ENCODE measurements at places on chromosomes 3 and 15.

DNA sequence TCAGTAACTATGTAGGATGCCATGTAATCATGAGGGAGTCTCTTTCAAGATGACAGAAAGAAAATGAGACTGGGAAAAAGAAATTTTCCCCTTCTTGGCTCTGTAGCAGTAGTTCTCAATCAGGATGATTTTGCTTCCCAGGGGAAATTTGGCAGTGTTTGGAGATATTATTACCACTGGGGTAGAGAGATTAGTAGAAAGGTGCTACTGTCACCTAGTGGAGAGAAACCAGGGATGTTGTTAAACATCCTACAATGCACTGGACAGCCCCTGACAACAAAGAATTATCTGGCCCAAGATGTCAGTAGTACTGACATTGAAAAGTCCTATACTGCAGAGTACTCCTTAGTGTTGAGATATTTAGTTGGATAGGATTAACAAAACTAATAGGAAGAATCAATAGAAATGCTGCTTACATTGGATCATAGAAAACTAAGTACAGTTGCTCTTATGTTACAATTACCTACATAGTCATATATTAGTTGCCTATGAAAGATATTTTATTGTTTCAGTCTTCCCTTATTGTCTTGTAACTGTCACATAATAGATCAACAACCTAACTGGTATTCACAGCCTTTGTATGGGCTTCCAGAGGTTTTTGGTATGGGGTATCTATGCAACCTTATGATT lies 433.3 kb downstream of the RAP2B start:
- DNase-seq: no peak

- no peak for DNase-seq
Measured at GRCh38 chr3:158522221-158523136, 48.5 kb upstream of the MLF1 start.

DNA sequence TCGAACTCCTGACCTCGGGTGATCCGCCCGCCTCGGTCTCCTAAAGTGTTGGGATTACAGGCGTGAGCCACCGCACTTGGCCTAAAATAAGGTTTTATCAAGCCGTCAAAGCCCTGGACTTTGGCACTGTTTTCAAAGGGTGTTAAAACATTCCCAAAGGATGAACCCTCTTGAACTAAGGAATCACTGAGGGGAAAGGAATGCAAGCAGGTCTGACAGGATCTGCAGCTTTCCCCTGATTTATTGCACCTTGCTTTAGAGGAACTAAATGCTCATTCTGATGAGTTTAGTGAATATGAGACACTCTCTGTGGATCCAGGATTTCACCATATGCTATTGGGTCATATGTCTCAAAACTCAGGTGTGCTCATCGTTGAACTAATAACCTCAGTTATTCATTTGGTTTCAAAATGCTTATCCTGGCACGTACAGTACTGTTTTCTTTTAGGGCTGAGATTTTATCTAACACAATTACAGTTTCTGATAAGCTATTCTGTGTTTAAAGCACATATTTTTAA lies 63.0 kb upstream of the TSC22D2 start:
- no peak for DNase-seq

DNA sequence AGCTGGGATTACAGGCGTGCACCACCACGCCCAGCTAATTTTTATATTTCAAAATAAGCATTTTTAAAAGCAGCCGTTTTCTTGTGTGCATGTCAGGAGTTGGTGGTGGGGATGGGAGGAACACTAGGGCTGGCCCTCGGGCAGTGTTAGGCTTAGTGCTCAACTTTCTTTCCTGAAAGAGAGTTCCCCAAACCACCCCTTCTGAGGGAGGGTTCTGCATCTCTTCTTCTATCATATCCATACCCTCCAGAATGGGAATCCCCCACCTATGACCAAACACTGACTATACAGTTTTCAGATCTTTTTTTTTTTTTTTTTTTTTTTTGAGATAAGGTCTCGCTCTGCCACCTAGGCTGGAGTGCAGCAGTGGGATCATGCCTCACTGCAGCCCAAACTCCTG lies 12.5 kb downstream of the PFKFB4 start:
- no peak for DNase-seq

DNA sequence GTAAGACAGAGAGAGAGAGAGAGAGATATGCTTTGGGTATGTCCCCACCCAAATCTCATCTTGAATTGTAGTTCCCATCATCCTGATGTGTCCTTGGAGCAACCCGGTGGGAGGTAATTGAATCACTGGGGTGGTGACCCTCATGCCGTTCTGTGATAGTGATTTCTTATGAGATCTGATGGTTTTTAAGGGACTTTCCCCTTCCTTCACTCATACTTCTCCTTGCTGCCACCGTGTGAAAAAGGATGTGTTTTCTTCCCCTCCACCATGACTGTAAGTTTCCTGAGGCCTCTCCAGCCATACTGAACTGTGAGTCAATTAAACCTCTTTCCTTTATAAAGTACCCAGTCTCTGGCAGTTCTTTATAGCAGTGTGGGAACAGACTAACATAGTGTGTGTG lies 60.3 kb downstream of the EOMES start:
- DNase-seq: no peak

DNA sequence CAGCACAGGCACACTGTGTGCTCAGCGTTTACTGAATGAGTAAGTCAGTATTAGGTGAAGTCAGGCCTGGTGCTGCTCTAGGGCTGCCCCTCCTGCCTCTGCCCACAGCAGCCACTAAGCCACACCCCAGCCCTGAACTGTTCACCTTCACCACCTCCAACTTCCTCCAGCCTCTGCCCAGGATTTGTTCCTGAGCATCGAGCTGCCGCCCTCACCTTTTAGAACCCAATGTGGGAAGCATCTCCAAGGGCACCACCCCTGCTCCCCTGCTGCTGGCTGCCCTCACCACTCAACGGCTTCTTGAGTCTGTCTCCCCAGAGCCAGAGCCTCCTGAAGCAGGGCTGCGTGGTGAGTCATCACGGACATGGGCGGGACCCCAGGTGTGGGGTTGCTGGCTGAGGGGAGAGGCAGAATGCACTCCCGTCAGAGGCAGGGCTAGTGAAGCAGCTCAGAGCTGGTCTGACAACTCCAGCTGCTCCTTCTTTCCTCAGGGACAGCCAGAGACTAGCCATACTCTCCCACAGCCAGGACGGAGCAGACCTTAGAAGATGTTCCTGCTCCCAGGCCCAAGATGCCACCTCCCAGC lies 5.8 kb downstream of the HYAL2 start:
- peak; percentile 50 for DNase-seq
